ENCODE measurements at places on chromosomes 5 and 9. TPM values are rescaled to one million over a fixed set of nuclear protein-coding genes. Genes with fewer than 3 reads are reported as not detected.

SLIT3 gene
- 1.1 TPM for total RNA-seq

FGF10 gene
- total RNA-seq: not detected

COL23A1 gene
- 0.07 TPM for total RNA-seq

ZBTB5 gene
- 9.2 TPM for total RNA-seq

SLC27A6 gene
- not detected for total RNA-seq

PCDHA11 gene
- total RNA-seq: not detected

DNA sequence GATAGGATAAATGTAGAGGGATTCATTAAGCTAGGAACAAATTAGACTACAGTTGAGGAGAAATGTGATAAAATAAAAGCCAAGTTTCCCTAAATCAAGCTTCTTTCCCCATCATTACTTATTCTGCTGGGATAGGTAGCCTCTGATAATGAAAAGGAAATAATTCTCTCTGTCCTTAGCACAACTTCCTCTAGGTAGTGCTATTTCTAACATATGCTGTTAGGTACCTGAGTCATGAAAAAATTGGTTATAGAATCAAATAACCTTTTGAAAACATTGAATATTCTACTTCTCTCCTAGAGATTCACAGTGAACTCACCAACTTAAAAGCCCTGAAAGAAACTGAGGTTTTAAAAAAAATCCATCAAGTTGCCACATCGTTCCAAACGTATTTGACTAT, 1793.1 kb downstream of the EFNA5 start:
- no peak for DNase-seq

DNA sequence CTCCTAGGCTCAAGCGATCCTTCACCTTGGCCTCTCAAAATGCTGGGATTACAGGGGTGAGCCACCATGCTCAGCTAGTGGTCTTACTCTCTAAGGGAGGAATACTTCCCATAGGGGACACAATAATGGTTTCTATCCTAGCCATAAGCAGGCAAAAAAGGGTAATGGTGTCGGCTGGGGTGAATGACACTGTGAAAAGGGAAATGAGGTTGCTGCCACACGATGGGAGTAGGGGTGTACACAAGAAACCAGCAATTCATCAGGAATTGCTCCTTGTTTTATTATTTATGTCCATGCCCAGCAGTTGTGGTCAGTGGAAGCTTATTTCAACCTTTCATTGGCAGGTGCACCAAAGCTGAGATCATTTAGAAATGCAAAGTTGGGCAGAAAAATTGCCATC, 70.3 kb upstream of the ZFR start:
- DNase-seq: no peak

DNA sequence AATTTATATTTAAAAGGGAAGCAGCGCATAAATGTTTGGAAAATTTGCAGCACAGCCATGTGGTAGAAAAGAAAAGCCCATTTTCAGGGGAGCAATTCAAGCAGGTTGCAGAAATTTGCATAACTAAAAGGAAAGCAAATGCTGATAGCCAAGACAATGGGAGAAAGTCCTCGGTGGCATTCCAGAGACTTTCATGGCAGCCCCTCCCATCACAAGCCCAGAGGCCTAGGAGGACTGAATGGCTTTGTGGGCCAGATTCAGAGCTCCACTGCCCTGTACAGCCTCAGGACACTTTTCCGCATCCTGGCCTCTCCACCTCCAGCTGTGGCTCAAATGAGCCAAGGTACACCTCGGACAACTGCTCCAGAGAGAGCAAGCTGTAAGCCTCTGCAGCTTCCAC, 462.9 kb downstream of the CDK5RAP2 start:
- DNase-seq: no peak

DNA sequence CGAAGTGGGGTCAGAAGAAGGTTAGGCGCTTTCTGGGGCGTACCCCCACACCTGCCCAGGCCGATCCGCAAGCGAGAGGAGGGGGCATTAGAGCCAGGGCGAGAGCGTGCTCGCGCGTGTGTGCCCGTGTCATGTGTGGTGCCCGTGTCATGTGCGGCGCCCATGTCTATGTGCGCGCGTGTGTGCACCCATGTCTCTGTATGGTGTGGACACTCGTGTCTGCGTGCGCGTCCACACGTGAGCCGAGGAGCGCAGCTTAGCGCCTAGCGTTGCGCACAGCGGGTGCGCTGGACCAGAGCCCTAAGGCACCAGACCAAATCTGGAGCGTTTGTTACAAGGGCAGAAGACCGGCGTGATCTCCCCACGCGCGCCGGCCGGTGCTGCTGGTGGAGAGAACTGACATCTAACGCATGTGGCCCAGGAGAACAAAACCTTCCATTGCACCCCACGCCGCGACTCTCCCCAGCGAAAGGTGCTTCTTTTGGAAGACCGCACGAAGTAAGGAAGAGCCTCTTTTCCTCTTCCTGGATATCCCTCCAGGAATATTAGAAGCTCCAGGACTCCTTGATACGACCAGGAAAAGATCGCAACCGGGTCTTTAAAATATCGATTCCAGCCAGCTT, 644 bp downstream of the NIM1K start:
- peak; percentile 81 for DNase-seq

GRCh38 chr5:28914297-28914696, 1875.9 kb upstream of the CDH9 start:
- DNase-seq: no peak

GRCh38 chr9:126173929-126174328, 152.7 kb upstream of the MVB12B start:
- no peak for DNase-seq

GRCh38 chr5:172175263-172175719, 12.7 kb downstream of the STK10 start:
- DNase-seq: peak; percentile 94

- DNase-seq: no peak
These were observed 122.0 kb downstream of the GAS1 start for GRCh38 chr9:86825299-86825698.

GRCh38 chr5:25190521-25191000, 545.8 kb upstream of the CDH10 start:
- DNase-seq: no peak

DNA sequence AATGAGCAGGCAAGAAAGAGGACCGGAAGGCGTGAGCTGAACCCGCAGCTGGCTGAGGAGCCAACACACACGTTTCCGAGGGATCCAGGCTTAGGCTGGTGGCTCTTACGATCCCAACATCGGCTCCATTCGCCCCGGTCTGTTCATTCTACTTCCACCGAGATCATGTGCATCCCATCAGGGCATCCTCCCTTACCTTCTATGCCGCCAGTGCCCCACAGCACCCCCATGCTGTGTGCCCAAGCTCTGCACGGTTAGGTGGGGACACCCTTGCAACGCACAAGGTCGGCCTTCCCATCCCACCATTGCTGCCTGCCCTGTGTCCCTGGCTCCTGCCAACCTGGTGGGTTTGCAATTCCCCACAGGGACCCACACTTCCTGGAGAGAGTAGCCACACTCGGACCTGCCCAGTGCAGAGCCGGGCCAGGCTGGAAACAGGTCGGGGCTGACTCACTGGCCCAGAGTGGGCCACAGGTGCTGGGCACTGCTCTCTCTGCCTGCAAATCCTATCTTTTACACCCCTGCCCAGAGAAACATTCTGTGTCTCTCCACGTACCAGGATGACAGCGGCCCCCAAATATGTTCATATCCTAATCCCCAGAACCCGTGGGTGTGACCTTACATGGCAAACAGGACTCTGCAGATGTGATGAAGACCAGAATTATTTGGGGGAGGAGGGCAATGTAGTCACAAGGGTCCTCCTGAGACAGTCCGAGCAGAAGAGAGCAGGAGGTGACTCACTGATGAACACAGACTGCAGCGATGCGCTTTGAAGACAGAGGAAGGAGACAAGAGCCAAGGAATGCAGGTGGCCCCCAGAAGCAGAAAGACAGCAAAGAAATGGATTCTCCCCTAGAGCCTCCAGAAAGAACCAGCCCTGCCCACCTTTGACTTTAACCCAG, 182.2 kb downstream of the AUH start:
- peak; percentile 54 for DNase-seq

DNA sequence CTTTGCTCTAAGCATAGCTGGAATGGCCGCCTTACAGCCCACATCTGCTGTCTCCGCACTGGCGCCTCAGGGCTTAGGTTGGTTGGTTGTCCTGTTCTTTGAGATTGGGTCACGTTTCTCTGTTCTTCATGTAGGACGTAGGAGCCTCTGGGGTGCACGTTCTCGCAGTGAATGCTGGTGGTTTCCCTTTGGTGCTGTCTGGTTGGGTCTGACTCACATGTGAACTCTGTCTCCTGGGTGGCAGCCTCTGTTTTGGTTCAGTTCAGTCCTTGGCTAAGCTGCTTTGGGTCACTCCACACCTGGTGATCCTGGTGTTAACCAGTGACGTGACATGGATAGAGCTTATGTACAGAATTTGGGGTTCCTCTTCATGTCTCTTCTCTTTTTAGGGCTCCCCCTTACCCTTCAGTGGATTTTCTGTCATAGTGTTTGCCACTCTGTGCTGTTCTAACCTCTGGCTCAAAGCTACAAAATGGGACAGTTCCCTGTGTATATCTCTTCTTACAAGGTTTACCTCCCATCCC, 12.6 kb upstream of the LPCAT1 start:
- peak; percentile 87 for DNase-seq

DNA sequence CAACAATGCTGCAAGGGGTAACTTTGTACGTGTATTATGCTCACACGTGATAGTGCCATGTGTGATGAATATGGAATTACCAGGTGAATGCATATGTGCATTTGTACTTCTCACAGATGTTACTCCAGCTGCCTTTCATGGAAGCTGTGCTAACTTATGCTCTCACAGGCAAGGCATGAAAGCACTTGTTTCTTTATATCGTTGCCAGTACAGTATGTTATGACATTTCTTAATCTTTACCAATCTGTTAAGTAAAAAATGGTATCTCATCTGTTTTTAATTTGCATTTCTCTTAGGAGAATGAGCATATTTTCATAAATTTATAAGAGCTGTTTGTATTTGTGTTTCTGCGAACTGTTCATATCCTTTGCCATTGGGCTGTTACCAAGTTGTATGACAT, 311.8 kb upstream of the DMRT1 start:
- DNase-seq: no peak

DNA sequence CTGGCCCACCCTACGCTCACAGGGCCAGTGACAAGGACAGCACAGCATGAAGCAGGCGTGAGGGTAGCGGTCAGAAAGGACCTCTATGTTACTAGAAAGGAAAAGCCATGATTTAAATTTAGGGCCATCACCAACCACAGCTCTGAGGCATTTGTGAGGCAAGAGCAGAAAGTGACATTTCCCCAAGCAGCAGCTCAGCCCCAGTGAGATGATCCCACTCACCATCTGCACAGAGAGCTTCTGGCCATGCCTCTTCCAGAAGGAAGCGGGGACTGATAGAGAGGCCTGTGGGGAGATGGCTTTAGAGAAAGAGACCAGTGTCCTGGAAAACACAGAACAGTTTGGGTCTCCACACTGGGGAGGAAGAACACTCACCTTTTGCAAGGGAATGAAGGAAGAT, 413.9 kb downstream of the SPOCK1 start:
- DNase-seq: no peak

- DNase-seq: no peak
These were observed 40.3 kb upstream of the CEP72 start for GRCh38 chr5:571791-572190.

- no peak for DNase-seq
These were observed 431.2 kb downstream of the AGTPBP1 start for GRCh38 chr9:85310573-85310972.

GRCh38 chr5:173902743-173903142, 14.6 kb downstream of the CPEB4 start:
- no peak for DNase-seq

DNA sequence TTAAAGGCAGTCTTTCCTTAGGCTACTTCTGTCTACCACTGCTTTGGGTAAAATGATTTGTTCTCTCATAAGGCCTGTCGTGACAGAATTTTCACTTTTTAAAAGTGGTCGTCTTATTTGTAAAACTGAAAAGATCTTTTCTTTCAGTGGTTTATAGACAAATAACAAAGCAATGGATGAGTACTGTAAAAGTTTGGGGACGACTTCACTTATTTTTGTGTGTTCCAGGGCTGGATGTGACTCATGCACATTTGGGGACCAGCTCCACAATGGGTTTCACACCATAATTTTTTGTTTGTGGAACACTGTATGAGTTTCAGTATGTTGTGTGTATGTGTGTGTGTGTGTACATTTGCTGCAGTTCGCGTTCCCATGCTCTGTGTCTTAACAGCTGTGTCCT, 53.6 kb downstream of the ARHGAP26 start:
- no peak for DNase-seq

DNA sequence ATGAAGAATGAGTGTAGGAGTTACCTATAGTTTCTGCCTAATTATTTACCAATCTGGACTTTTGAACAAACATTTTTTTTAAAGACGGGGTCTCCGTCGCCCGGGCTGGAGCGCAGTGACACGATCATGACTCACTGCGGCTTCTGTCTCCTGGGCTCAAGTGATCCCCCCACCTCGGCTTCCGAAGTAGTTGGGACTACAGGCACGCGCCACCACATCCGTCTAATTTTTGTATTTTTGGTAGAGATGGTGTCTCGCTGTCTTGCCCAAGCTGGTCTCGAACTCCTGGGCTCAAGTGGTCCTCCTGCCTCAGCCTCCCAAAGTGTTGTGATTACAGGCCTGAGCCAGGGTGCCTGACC, 1.5 kb downstream of the CTNNA1 start:
- DNase-seq: no peak

DNA sequence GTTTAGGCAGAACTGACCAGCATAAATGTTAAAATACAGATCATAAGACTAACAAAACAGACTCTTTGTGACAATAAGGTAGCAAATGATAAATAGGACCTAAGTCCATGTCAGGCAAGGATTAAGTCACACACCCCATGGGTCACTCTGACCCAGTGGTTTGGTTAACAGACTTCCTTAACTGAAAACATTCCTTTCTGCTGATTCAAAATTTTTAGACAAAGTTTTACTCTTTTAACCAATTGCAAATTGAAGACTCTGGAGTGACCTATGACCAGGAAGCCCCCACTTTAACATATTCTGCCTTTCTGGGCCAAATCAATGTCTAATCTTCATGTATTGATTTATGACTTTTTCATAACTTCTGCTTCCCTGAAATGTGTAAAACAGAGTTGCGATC, 4.9 kb upstream of the NXNL2 start:
- DNase-seq: no peak

GRCh38 chr5:43638546-43638945, 35.6 kb downstream of the NNT start:
- no peak for DNase-seq

- DNase-seq: no peak
These were observed 374.8 kb downstream of the NFIB start for GRCh38 chr9:13939134-13939533.

GRCh38 chr9:103530934-103531333, 535.8 kb downstream of the CYLC2 start:
- DNase-seq: no peak

DNA sequence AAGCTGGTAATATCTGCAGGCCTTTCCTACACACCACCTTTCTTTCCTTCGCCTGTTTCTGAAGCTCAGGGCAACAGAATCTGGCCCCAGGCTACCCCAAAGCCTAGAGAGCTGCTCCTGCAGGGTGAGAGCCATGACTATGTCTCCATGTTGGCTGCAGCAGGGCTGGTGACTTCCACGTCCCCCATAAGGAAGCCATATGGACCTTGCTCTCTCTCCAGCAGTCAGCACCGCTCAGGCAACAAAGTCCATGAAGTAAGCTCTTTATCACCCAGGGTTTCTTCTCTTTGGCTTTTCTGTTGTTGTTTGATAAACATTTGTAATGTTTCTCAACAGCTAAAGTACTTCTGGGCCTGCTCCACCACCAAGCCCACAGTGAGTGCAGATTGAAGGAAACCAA, 125.2 kb downstream of the SLIT3 start:
- DNase-seq: no peak
